ENCODE measurements at places on chromosomes 2 and 18. TPM values are rescaled to one million over a fixed set of nuclear protein-coding genes. Genes with fewer than 3 reads are reported as not detected.
A peak's percentile ranks its signal among the peaks of the same experiment; 100 is the strongest.

DNA sequence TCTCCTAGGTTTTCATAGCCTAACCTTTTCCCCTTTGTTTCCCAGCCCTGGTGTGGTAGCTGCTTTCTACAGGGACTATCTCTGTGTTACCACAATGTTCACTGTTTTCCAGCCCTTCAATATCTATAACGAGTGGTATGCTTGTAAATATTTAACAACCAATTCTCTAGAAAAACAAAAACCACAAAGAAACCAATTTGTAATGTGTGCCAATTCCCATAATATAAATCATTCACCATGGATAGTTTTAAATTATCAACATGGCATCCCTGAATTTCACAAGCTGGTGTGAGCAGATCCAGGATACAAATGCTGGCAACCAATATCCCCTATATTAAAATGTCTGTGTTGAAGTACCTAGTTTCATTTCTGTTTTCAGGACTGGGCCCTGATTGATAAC lies 207.5 kb upstream of the FBXO11 start:
- H3K27ac ChIP-seq: no peak overlapping the region
- no peaks in the 10 kb centered on the region for H3K27me3 ChIP-seq
- H3K36me3 ChIP-seq: no peaks in the 10 kb centered on the region
- no peak for DNase-seq

DNA sequence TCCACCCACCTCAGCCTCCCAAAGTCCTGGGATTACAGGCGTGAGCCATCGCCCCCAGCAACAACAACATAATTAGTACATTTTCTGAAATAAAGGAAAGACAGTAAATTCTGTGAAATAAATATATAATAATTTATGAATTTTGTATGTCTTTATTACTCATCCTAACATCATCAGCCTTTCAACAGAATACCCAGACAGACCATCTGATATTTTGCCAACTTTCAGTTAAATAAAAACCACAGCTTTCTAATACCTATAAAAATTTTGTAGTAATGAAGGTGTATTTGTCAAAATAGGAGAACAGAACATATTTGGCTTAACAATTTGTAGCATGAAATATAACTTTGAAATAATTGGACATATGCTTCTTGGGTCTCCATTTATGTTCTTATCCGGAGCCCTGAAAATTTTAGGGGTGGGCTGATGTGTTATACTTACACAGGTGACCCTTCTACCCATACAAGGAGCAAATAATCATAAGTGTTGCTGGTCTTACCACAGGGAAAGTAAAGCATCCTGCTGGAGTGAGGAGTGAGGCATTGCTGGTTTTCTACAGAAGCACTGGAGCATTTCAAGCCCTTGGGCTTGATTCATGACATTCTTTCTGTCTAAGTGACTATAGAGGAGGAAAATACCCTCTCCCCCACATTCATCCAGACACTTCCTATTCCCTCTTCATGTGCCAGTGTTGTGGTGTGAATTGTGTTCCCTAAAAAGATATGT lies 99.3 kb downstream of the SPOPL start:
- no peak for DNase-seq
- H3K27me3 ChIP-seq: no peaks in the 10 kb centered on the region
- no peaks in the 10 kb centered on the region for H3K4me1 ChIP-seq
- no peaks in the 10 kb centered on the region for H3K36me3 ChIP-seq
- H3K27ac ChIP-seq: no peak overlapping the region

DNA sequence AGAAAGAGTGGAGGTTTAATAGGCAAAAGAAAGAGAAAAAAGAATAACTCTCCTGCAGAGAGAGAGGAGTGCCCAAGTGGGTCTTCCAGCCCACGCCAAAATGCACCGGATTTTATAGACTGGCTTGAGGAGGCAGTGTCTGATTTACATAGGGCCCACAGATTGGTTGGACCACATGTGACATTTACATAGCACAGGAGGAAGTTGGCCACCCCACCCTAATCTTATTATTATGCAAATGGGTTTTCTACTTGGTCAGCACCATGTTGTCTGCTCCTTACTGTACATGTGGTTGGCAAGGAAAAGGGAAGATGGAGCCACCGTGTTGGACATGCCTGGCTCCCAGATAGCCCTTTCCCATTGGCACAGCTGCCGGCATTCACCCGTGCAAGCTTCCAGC lies 56.8 kb downstream of the SP110 start:
- H3K27me3 ChIP-seq: no peaks in the 10 kb centered on the region
- H3K27ac ChIP-seq: no peak overlapping the region
- peaks cover 2% of the 10 kb centered on the region for H3K36me3 ChIP-seq
- no peaks in the 10 kb centered on the region for H3K4me1 ChIP-seq

DNA sequence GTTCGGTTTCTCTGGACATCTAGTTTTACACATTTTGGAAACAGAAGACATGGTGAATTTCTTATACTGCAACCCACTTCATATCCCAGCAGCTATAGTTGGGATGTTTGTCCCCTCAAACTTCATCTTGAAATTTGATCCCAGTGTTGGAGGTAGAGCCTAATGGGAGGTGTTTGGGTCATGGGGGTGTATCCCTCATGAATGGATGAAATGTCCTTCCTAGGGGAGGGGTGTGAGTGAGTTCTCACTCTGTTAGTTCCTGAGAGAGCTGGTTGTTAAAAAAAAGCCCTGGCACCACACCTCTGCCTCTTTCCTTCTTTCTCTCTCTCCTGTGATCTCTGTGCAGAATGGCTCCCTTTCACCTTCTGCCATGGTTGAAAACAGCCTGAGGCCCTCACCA lies 369.0 kb upstream of the KCNJ3 start:
- H3K27ac ChIP-seq: no peak overlapping the region
- no peak overlapping the region for H3K4me3 ChIP-seq
- no peak for DNase-seq
- no peaks in the 10 kb centered on the region for H3K27me3 ChIP-seq
- no peaks in the 10 kb centered on the region for H3K36me3 ChIP-seq

- no peak overlapping the region for H3K4me3 ChIP-seq
- no peak overlapping the region for H3K27ac ChIP-seq
- no peaks in the 10 kb centered on the region for H3K27me3 ChIP-seq
Observed at GRCh38 chr2:235506997-235507615, 13.3 kb downstream of the AGAP1 start.

GRCh38 chr2:27428978-27429541 lies 629 bp downstream of the NRBP1 start:
- peaks cover 11% of the 10 kb centered on the region for H3K36me3 ChIP-seq
- peak; percentile 91 for DNase-seq
- H3K4me3 ChIP-seq: peak overlapping the region; percentile 97

- peaks cover 29% of the 10 kb centered on the region for H3K4me1 ChIP-seq
- H3K4me3 ChIP-seq: no peak overlapping the region
- no peaks in the 10 kb centered on the region for H3K36me3 ChIP-seq
- no peak overlapping the region for H3K27ac ChIP-seq
- no peaks in the 10 kb centered on the region for H3K27me3 ChIP-seq
- DNase-seq: no peak
Observed at GRCh38 chr2:217661378-217661777, 341.4 kb downstream of the TNS1 start.

DNA sequence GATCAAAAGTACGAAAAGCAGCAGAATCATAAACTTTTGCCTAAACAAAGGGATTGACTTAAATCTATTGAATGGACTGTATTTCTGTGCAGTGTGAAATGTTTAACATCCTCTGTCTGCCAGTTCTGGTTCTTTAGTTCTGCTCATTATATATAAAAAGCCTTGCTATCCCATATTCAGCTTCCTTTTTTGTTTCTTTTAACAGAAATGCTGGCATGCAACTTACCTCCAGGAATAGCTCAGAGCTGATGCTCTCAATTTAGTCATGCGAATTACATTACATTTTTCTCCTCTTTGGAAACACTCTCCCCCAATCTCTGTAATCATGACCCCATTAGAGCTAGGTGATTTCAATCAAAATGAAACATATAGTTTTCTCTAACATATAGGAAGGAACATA lies 73.6 kb downstream of the SPHKAP start:
- no peak for DNase-seq
- H3K36me3 ChIP-seq: no peaks in the 10 kb centered on the region
- no peak overlapping the region for H3K4me3 ChIP-seq
- no peaks in the 10 kb centered on the region for H3K4me1 ChIP-seq
- H3K27ac ChIP-seq: no peak overlapping the region

DNA sequence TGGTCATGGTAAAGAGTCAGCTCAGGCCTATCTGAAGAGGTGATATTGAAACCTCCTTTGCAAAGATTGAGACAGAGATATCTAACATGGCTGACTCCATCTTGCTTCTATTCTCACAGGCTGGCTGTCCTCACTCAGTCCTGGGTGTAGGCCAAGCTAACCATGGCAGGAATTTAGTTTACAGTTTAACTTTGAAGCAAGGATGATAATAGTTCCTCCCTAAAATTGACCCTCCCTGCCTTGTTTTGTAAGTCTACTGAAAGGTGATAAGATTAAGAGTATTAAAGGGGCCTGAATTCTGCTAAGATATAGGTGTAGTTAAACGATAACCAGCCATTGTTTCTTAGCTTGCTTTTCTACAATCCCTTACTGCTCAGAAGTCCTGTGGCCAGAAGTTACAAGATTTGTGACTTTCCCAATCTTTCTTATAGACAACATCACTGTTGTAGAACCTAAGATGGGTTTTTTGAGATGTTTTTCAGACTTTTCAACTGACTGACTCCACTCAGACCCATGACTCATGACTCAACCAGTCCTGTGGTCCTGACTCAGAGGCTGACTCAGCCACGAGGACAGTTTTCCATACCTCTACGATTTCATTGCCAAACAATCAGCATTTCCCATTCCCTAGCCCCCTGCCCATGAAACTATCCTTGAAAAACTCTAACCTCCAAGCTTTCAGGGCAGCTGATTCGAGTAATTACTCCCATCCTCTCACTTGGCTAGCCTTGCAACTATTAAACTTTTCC lies 195.7 kb upstream of the SESTD1 start:
- no peak overlapping the region for H3K4me3 ChIP-seq
- H3K36me3 ChIP-seq: no peaks in the 10 kb centered on the region
- no peaks in the 10 kb centered on the region for H3K4me1 ChIP-seq
- DNase-seq: no peak

DNA sequence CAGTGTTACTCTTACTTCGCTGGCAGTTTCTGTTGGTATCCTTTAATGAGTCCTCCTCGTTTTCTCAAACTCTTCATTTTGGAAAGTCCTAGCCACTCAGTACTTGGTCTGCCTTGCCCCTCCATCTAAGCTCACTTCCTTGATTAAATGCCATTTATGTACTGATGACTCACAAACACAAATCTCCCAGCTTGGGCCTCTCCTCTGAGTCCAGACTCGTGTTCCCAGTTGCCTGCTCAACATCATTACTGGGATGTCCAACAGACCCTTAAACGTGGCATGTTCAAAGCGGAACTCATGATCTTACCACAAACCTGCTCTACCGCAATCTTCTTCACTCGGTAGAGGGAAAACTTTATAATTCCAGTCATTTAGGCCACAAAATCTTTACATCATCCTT lies 13.8 kb upstream of the CCDC68 start:
- DNase-seq: no peak
- H3K27me3 ChIP-seq: no peaks in the 10 kb centered on the region
- no peak overlapping the region for H3K27ac ChIP-seq
- no peak overlapping the region for H3K4me3 ChIP-seq

The OR6B3 gene
- total RNA-seq: not detected

The IL1B gene
- 3.8 TPM for total RNA-seq

DNA sequence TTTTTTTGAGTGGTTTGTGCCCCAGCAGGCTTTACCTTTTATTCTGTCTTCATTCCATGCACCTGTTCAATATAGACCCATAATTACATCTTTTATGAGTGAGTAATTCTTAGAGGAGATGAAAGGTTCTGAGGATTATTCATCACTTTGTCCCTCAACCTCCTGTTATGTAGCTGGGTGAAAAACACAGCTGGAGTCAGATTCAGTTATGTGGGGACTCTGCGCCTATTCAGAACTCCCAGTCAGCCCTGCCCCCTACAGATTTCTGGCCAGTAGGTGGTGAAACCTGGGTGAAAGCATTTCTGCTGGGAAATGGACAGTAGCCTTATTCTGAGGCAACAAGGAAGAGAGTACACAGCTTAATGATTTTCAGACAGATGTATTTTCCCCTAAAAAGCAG lies 107.8 kb downstream of the MGAT5 start:
- no peak overlapping the region for H3K4me3 ChIP-seq
- no peak overlapping the region for H3K27ac ChIP-seq
- H3K4me1 ChIP-seq: no peaks in the 10 kb centered on the region
- no peak for DNase-seq
- no peaks in the 10 kb centered on the region for H3K27me3 ChIP-seq
- no peaks in the 10 kb centered on the region for H3K36me3 ChIP-seq

GRCh38 chr18:9599328-9599727 lies 15.0 kb downstream of the PPP4R1 start:
- H3K36me3 ChIP-seq: no peaks in the 10 kb centered on the region
- H3K4me1 ChIP-seq: no peaks in the 10 kb centered on the region
- no peaks in the 10 kb centered on the region for H3K27me3 ChIP-seq
- no peak overlapping the region for H3K27ac ChIP-seq
- DNase-seq: no peak

DNA sequence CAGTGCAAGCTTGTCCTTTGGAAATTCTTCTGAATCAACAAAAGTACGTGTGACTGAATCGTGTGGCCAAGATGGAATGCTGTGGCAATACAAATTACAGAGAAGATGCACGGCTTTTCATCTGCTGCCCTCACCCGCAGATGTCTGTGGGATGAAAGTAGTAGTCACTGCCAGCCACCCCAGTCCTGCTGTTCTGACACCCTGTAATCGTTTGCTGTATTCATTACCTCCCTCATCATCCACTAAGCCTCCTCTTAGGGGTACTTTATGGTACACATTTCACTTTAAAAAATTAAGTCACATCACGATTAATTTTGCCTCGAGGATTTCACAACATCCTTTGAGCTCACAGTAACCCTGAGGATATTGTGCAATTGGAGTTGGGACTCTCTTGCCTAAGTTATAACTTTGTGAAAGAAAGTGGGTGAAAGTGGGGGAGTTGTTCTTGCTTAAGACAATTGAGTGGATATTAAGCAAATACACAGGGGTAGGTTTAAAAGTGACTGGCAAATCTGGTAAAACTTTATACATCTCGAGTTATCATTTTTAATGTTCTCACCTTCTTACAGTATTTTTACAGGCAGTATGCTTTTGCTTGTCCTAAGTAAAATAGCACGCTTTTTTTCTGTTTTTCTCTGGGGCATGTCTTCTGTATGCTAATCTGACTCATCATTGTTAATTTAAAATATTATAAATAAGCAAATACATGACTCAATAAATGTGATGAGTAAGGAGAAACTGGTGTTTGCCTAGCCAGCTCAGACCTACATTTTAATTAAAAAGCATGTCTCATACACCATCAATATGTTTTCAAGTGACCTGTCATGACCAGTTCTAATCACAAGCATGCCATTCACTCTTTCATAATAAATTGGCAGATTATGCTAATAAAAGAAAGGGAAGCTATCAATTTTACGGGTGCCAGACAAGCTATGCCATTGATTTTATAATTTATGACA lies 680.9 kb downstream of the IRS1 start:
- H3K4me3 ChIP-seq: no peak overlapping the region
- DNase-seq: peak; percentile 69
- H3K36me3 ChIP-seq: no peaks in the 10 kb centered on the region
- peak overlapping the region; percentile 58 for H3K27ac ChIP-seq
- no peaks in the 10 kb centered on the region for H3K27me3 ChIP-seq

- H3K27me3 ChIP-seq: no peaks in the 10 kb centered on the region
- H3K4me1 ChIP-seq: peaks cover 58% of the 10 kb centered on the region
- no peak overlapping the region for H3K27ac ChIP-seq
- no peaks in the 10 kb centered on the region for H3K36me3 ChIP-seq
- no peak overlapping the region for H3K4me3 ChIP-seq
- DNase-seq: no peak
Observed at GRCh38 chr2:12539776-12540562, 176.8 kb upstream of the TRIB2 start.

- H3K36me3 ChIP-seq: no peaks in the 10 kb centered on the region
- no peak for DNase-seq
- no peak overlapping the region for H3K27ac ChIP-seq
- no peaks in the 10 kb centered on the region for H3K27me3 ChIP-seq
- H3K4me3 ChIP-seq: no peak overlapping the region
- H3K4me1 ChIP-seq: no peaks in the 10 kb centered on the region
Observed at GRCh38 chr2:65647249-65647842, 214.9 kb upstream of the SPRED2 start.
